ENCODE measurements at places on chromosomes 4 and X. TPM values are rescaled to one million over a fixed set of nuclear protein-coding genes. Genes with fewer than 3 reads are reported as not detected.

DNA sequence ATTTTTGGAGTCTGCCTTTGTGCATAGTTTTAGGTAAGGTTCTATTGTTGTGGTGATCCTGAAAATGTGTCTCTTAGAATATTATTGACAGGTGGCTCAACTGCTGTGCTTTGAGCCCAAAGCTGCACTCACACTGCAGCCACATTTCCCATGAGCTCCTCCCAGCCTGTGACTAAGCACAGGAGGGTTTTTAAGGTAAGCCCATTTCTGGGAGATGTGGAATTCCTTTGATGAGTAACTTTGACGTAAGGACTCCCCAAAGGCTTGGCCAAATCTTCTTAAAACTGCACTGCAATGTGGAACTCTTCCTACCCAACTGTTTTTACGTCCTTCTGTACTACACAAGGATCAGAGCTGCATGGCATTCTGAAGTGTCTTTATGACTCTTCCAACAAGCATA, 20.0 kb upstream of the TMPRSS11A start:
- DNase-seq: no peak

- DNase-seq: no peak
These were observed 282.9 kb upstream of the PCDH7 start for GRCh38 chr4:30437316-30437715.

- no peak for DNase-seq
These were observed 7.8 kb upstream of the INTS6L start for GRCh38 chrX:135512508-135513129.

GRCh38 chrX:19595043-19595677, 79.9 kb upstream of the MAP3K15 start:
- DNase-seq: no peak

DNA sequence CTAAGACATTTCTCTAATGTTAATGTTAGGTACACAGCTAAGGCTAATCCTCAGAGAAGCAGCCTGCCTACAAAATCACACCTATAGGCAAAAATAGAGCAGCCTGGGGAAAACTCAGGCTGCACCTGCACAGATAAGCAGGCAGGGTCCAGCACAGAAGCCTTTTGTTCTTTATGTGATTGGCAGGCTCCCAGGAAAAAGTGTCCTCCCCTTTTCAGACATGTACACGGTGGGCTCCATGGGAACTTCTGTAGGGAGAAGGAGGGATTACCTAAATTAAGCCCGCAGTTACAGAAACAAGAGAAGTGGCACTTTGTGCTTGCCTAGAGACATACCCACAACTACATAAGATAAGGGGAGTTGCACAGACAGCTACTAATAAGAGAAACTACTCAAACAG, 4.0 kb upstream of the HSPA4L start:
- DNase-seq: no peak

DNA sequence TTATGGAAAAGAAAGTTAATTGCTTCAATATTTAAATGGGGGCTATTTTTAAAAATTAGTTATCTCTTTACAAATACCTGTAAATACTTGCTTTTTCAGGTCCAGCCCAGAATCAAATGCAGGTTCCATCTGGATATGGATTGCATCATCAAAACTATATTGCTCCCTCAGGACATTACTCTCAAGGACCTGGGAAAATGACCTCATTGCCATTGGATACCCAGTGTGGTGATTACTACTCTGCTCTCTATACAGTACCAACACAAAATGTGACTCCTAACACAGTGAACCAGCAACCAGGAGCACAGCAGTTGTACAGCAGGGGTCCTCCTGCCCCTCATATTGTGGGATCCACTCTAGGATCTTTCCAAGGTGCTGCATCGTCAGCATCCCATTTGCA, 29.2 kb downstream of the SEC24B start:
- DNase-seq: no peak

DNA sequence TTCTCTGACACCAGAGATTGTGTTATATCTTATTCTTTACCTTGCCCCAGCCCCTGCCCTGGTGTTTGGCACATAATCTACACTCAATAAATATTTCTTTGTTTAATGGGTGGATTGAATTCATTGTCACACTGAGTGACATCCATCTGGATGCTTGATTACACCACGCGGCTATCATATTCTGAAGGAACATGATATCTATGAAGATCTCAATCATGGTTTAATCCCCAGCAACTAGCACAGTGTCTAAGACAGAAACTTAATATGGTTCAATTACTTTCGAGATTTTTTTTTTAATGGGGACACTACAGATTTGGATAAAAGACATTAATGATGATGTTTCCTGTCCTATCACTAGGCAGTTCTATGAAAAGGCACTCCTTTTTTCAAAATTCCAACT, 246.3 kb downstream of the PALLD start:
- DNase-seq: no peak

GRCh38 chrX:99901091-99901490, 509.0 kb downstream of the PCDH19 start:
- DNase-seq: no peak

- DNase-seq: no peak
These were observed 31.2 kb downstream of the LGI2 start for GRCh38 chr4:24999392-25000089.

DNA sequence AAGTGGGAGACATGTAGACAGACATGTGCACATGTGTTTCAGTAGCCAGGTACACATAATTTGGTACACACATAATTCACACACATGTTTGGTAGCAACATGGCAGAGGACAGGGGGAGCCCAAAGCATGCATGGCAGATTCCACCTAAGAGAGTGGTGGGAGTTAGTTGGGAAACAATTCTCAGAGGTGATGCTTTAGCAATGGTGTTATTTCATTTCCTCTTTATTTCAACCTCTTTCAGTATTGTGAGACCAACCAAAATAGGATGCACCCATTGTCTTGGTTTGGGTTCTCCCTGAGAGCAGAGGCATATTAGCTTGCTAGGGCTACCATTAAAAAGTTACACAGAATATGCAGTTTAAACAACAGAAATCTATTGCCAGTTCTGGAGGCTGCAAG, 92.2 kb upstream of the ANXA3 start:
- DNase-seq: no peak

GRCh38 chrX:30489323-30489722, 88.2 kb downstream of the TASL start:
- no peak for DNase-seq

DNA sequence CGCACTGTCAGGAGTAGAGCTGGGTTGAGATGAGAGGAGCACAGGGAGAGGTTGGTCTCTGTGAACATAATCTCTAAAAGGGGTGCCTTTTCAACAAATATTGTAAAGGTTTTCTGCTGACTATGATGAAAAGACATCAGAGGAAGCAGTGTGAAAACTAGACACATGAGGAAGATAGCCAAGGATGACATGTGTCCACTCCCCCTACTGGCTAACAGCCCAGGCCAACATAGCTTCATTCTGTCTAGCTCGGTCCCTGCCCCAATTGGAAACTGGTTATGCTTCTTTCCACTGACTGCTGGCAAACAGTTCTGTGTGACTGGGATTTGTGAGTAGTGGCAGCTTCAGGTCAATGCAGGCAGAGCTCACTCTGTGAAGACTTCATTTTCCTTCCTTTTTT, 115.4 kb upstream of the ESX1 start:
- no peak for DNase-seq

DNA sequence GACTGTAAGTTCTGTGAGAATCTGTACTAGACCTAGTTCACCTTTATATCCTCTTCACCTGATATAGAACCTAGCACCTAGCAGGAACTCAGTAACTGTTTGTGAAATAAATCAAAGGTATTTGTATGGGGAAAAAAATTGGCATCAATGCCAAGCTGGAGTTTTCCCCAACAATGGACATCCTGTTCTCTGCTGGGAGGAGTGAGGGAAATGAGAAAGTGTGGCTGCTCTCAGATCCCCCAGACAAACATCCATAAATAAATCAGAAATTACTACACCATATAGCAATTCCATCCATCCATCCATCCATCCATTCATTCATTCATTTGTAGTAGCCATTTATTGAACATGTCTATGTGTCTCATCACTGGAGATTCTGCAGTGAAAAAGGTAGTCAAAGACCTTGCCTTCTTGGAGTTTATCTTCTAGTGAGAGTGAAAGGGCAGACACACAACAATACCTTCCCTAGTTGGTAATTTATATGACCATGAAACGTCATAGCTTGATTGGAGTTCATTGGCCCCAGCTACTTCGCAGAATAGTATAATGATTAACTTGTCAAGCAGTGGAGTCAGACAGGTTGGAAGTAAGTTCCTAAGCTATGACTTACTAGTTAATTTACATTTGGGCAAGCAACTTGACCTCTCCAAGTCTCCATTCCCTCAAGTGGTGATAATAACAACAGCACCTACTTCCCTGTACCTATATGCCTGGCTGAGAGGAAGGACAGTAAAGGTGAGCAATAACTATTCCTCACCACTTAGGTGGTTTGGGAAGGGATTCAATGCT, 98.7 kb upstream of the KIT start:
- peak; percentile 87 for DNase-seq

GRCh38 chrX:2413969-2414368, 86.8 kb downstream of the DHRSX start:
- DNase-seq: no peak

DNA sequence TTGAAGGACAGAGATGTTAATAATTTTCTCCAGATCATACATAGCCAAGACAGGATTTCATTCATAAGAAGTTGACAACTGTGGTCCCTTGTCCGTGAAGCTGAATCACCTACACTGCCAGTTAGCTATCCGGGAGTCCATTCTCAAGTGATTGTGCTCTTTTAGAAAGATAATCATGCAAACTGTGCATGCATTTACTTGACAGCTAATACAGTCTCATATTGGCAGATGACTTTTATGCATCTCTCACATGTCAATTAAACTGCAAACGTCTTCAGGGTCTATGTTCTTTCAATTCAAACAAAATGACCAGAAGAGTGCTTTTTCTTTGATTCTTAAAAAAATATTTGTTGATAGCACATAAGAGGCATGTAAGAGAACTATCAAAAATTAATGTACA, 1572.9 kb downstream of the C4orf33 start:
- DNase-seq: no peak

DNA sequence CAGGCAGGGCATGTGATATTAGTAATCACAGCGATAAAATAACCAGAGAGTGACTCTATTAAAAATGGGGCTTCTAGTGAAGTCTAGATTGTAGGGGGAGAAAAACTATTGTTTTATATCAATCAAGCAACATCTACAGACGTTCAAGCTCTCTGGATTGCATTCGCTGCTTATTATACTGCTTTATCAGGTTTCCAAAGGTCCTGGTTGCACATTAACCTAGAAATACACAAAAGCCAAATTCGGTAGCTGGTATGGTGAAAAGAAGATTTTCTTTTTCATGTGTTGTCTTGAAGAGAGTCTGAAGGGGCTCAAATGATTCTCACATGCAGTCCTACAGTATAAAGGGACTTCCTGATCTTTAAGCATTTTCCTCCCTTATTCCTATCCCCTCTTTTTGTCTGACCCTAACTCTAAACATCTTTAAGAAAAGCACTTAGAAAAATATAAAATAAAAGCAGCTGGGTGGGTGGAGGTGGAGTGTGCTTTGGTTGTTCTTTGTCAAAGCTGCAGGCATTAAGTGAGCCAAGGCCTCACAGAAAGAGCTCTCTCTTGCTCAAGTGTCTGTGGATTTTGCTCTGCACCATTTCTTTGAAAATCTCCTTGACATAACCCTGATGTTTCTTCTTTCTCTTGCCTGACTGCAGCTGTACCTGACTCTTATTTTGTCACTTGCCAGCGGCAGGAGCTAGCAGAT, 46.1 kb downstream of the MID1IP1 start:
- DNase-seq: no peak

DNA sequence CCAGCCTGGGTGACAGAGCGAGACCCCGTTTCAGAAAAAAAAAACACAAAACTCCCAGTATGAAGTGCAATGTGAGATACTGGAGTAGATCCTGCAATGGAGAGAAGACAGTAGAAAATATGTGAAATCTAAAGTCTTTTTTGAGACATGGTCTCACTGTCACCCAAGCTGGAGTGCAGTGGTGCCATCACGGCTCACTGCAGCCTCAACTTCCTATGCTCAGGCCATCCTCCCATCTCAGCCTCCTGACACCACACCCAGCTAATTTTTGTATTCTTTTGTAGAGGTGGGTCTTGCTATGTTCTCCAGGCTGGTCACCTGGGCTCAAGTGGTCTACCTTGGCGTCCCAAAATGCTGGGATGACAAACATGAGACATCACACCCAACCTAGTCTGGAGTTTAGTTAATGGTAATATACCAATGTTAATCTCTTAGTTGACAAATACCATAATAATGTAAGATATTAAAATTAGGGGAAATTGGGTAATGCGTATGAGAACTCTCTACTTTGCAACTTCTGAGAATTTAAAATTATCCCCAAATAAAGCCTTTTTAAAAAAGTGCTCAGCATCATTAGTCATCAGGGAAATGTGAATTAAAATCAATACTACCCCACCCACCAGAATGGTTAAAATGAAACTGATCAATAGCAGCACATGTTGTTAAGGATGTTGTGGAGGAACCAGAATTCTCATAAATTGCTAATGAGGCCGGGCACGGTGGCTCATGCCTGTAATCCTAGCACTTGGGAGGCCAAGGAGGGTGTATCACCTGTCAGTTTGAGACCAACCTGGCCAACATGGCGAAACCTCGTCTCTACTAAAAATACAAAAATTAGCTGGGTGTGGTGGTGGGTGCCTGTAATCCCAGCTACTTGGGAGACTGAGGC, 15.0 kb downstream of the RBMX start:
- no peak for DNase-seq

DNA sequence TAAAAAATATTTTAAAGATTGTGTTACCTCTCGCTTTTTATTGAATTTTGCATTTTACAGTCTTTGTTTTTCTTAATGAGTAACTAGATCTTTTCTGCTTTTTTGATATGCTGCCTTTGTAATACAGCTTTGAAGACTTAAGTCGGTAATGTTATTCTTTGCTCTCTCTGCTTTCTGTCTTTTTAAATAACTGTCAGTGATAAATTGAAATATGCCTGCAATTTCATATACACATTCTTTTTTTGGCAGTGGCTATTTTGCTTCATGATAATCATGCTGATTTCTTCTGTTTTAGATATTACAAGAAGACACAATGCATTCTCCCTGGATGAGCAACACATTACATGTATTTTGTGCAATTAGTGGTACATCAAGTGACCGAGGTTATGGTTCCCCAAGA, 42.0 kb upstream of the IL13RA1 start:
- no peak for DNase-seq

DNA sequence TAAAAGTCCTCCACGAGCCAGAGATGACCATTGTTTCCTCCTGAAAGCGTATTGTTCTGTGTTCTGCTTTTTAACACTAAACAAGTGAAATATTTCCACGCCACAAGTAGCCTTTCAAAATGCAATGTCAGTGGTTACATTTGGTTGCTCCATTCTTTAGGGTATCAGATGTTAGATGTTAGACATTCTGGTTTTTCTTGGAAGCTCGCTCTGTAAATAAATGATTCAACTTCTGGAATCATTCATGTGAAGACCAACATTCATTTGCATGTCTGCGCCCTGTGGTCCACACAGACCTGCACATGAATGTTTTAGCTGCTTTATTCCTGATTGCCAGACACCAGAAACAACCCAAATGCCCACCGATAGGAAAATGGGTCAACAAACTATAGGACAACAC, 38.0 kb upstream of the HELT start:
- no peak for DNase-seq

EGFL6 gene
- not detected for total RNA-seq

XAGE2 gene
- total RNA-seq: not detected

DGAT2L6 gene
- not detected for total RNA-seq

RAB39B gene
- total RNA-seq: 0.36 TPM

NPY1R gene
- 0.40 TPM for total RNA-seq

DHRSX gene
- total RNA-seq: 22.8 TPM
